Adrenal gland (tissue), 19 donors: ENCODE measurements at places on chromosomes 6 and 20.
A peak's percentile ranks its signal among the peaks of the same experiment; 100 is the strongest.

GRCh38 chr6:119426619-119427018, 77.1 kb upstream of the MAN1A1 start:
- DNase-seq, result no peak

- DNase-seq, result no peak
These were observed 125.6 kb downstream of the EYA2 start for GRCh38 chr20:47020231-47020630.

DNA sequence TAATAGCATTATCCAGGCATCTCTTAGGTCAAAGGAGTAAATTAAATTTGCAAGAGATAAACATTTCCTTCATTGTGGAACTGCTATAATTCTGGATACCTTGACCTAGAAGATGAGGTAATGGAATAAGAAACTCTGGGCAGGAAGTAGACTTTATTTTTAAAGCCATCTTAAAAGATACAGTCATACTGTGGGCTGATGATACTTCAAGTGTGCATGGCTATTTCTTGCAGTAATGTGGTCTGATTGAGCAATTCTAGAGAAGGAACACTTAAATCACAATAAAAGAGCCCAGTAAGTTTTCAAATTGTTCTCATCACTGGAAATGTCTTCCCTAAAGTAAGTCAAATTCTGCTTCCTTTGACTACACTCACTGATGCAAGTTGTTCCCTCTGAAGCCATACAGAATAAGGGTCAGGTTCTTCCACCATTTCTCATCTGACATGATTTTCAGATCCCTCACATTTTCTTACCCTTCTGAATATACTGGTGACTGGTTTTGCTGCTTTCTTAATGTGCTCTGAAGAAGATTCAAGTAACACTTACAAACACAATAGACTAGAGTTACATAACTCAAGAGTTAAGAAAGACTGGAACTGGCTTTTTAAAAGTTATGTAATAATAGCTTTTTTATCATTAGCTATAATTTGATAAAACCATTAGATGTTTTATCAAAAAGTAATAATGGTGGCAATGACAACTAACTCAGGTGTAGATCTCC, 62.6 kb upstream of the TMEM244 start:
- no peak for DNase-seq

GRCh38 chr6:84346372-84346771, 118.9 kb upstream of the CEP162 start:
- no peak for DNase-seq

GRCh38 chr20:34643928-34644327, 33.0 kb downstream of the PIGU start:
- DNase-seq, result no peak

GRCh38 chr6:72376736-72377135, 245.1 kb upstream of the KCNQ5 start:
- DNase-seq, result no peak

- DNase-seq, result peak; percentile 92
These were observed 92.2 kb downstream of the CDH22 start for GRCh38 chr20:46215913-46216707.

DNA sequence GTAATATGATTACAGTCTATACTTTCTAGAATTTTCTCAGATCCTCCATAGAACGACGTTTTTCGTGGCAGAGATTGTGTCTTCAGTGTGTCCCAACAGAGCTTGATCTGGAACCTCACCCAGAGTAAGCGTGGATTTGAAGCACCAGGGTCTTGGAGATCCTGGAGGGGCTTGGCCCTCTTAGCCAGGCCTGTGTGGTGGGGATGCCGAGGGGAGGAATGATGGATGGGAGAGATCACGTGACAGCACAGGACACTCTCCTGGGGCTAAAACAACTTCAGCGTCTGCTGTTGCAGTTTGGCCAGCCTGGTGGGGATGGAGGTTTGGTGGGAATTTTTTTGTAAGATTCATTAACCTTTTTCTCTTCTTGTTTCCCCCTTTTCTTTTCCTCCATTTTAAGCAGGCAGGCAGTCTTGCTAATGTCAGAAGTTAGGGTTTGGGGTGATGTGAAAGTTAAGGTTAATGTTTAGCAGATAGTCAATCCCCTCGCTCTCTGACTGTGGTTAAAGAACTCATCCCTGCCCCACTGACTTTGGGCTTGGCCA, 100.7 kb upstream of the SULF2 start:
- no peak for DNase-seq

GRCh38 chr6:123715006-123715863, 78.5 kb upstream of the TRDN start:
- peak; percentile 20 for DNase-seq

DNA sequence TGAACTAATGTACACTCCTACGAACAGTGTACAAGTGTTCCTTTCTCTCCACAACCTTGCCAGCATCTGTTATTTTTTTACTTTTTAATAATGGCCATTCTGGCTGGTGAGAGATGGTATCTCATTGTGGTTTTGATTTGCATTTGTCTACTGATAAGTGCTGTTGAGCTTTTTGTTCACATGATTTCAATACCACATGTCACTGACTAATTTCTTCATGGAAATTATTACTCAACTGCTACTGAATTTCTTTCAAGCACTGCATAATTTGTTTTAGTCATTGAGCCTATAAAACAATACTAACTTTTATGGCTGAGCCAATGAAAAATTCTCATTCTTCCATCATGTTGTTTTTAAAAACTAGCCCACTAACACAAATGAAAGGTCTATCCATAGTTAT, 115.4 kb downstream of the FRK start:
- no peak for DNase-seq

DNA sequence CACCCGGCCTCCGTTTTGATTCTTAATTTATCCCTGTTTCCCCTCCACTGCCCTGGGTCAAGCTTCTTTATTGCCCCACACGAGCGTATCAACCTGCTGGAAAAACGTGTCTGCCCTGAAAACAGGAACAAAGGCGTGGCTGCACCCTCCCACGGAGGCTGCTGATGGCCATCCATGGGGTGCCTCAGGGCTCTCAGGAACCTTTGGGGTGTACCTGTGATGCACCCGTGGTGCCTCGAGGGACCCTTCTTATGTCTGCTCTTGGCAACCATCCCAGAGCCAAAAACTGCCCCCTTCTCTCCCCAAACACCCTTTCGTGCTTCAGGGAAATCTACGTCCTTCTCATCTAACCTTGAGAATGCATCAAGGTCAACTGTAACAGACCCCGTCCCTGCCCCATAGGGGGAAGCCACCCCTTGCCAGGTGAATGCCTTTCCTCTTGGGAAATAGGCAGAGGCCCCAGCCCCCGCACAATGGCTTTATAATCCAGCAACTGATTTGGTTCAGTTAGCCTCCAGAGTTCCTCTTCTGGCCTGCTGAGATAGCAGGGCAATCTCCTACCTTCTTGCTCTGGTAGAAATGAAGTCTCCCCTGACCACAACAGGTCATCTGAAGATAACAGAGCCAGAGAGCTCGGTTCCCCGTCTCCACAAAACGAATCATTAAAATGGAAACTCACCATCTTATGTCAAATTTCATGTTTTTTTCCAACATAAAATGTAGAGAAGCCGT, 29.4 kb downstream of the PSMG4 start:
- DNase-seq, result no peak

- peak; percentile 91 for DNase-seq
These were observed 7.1 kb downstream of the HSPA1B start for GRCh38 chr6:31834367-31835250.

DNA sequence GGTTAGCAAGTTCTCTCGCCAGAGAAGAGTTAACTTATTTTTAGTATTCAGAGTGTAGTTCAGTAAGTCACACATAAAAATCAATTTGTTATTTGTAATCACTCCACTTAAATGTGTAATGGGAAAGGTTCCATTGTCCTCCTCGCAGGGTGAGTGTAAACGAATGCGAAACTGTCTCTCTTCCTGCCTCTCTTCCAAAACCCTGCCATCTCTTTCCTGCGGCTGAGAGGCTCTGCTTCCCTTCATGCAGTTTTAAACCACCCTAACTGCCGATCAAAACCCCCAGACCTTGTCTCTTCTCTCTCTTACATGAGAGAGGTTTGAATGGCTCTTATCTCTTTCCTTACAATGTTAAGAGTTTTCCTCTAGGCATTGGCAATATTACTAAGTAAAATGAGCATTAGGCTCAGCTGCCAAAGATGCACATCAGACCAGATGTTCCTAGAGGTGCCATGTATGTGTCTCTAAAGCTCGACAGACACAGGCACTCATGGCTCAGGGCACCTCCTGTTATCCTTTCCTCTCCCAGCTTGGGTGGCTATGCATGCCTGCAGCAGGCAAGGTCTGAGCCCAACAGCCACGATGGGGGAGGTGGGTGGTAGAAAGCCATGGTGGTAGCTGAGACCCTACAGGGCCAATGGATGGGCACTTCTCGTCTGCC, 91.2 kb downstream of the JARID2 start:
- DNase-seq, result no peak

GRCh38 chr6:125853168-125853567, 62.4 kb downstream of the NCOA7 start:
- no peak for DNase-seq

GRCh38 chr20:17505636-17506517, 25.3 kb downstream of the BFSP1 start:
- no peak for DNase-seq

GRCh38 chr6:62367601-62368000, 81.6 kb upstream of the KHDRBS2 start:
- no peak for DNase-seq

DNA sequence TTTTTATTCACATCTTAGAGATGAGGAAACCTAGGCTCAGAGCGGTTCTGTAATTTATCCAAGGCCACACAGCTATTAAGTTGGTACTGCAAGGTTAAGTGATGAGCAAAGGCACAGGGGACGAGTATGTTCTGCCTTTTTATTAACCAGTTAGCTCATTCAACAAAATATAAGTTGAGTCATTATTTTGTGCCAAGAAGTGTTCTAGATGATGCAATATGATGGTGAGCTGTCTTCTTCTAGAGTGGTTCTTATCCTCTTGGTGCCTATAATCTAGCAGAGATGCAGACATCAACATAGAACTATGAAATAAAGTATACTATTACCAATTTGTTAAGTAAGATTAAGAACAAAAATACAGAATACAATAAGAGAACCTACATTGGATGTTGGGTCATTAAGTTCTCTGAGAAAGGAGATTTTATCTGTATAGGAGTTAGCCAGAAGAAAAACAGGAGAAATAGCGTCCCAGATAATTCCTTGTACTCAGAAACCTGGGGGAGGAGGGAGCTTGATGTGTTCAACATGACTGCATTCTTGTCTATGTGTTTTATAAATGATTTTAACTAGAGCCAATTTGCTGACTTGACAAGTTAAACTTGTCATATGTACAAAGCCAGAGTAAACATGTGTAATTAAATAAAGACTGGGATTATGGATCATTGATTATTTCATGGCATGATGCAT, 122.3 kb downstream of the TBXT start:
- no peak for DNase-seq

DNA sequence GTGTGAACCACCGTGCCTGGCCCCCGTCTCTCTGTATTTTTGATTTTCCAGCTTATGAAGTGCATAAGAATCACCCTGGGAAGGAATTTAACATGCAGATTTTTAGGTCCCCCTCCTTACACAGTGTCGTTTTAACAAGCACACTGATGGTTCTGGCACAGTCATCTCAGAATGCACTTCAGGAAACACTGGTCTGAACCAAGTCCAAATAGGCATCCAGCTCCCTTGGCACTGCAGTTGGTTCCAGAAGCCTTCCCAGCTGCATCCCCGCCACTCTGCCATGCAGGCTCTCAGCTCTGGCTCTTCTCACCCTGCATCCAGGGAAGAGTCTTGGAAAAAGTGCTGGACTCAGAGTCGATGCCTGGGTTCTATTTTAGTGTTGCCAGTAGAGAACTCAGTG, 20.1 kb downstream of the RIPOR2 start:
- no peak for DNase-seq

DNA sequence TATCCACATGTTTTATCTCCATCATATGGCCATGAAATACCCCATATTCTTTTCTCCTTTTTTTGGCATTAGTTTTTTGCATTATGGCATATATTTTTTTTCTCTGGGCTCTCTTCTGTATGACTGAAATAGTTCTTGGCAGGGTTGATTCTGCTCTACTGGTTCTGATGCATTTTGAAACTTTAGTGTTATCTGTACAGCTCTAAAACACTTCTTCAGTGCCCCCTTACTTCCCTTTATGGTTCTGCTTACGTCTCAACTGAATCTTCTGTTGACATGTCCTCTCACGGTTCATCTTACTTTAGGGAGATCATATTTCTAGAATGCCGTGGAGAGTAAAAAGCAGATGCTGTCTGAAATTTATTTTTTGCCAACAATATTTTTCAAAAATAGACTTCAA, 23.2 kb upstream of the TXNDC5 start:
- no peak for DNase-seq

DNA sequence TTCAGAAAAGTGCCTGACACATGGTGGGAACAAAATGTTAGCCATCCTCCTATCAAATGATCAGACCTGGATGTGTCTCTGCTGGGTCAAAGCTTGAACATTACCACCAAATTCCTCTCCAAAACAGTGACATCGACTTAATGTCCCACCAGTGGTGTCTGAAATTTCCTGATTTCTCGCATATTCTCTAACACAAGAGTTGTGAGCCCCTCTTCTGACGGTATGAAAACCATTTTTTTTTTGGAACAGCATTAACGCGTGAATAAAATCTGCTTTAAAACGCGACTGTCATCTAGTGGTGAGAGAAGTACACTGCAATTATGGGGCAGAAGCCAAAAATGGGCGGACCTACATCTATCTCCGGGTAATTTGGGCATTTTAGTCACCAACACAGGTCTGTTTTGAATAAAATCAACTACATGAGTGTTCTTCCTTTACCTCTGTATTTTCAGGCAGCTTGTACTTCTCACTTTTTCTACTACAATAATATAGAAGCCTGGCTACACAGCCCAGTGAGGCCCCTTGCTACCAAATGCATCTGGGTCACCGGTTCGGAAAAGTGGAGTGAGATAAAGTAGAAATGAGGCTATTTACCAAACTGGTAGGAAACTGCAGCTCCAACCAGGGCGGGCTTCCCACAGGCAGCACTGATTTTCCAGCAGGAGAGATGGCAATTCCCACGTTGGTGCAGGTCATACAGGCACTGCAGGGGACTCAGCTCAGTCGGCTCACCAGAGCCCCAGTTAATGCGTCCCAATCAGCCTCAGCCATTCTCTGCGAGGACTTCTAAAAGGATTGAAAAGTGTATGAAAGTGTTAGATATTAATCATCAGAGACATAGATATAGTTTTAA, 27.4 kb downstream of the MGME1 start:
- peak; percentile 60 for DNase-seq

GRCh38 chr6:137570393-137570792, 76.2 kb upstream of the OLIG3 start:
- DNase-seq, result no peak
